ENCODE measurements at places on chromosomes 3 and 15. TPM values are rescaled to one million over a fixed set of nuclear protein-coding genes. Genes with fewer than 3 reads are reported as not detected.
A peak's percentile ranks its signal among the peaks of the same experiment; 100 is the strongest.

DNA sequence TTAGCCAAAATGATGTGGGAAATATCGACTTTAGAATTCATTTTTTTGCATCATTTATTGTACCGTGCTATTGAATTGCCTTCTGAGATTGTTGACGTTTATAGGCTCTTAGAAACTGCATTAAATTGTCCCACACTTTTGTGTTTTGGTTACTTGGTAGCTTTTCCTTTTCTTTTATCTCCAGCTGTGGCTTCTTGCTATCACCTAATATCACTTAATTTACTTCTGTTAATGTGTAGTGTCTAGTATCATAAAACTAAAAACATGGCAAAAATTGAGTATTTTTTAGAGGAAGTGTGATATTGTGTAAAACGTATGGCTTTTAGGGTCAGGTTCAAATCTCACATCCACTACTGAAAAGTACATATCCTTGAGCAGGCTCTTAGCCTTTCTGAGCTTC, 11.2 kb downstream of the TMOD3 start:
- H3K36me3 ChIP-seq: no peaks in the 10 kb centered on the region
- H3K27ac ChIP-seq: no peak overlapping the region
- H3K4me1 ChIP-seq: peaks cover 82% of the 10 kb centered on the region
- no peak for DNase-seq
- no peaks in the 10 kb centered on the region for H3K27me3 ChIP-seq
- H3K4me3 ChIP-seq: no peak overlapping the region

GRCh38 chr3:5806192-5806591, 618.7 kb downstream of the EDEM1 start:
- no peaks in the 10 kb centered on the region for H3K4me1 ChIP-seq
- no peaks in the 10 kb centered on the region for H3K27me3 ChIP-seq
- DNase-seq: no peak
- H3K27ac ChIP-seq: no peak overlapping the region
- H3K36me3 ChIP-seq: no peaks in the 10 kb centered on the region
- no peak overlapping the region for H3K4me3 ChIP-seq

- H3K4me1 ChIP-seq: peaks cover 60% of the 10 kb centered on the region
- H3K36me3 ChIP-seq: peaks cover 8% of the 10 kb centered on the region
- no peak for DNase-seq
- no peak overlapping the region for H3K27ac ChIP-seq
Observed at GRCh38 chr3:177772908-177773557, 575.8 kb upstream of the TBL1XR1 start.

GRCh38 chr3:188486126-188486525, 332.2 kb downstream of the LPP start:
- no peaks in the 10 kb centered on the region for H3K27me3 ChIP-seq
- H3K4me3 ChIP-seq: peak overlapping the region; percentile 7
- peaks cover 32% of the 10 kb centered on the region for H3K36me3 ChIP-seq
- peaks cover 71% of the 10 kb centered on the region for H3K4me1 ChIP-seq

GRCh38 chr3:139935016-139935865, at the start of gene CLSTN2:
TSS of gene CLSTN2 (plus strand) at chr3:139935185.
- peak within 1 kb of the TSS; percentile 91 for H3K4me3 ChIP-seq
- no peaks in the 10 kb centered on the region for H3K27me3 ChIP-seq
- peaks cover 30% of the 10 kb centered on the region for H3K4me1 ChIP-seq
- peaks cover 2% of the 10 kb centered on the region for H3K36me3 ChIP-seq

DNA sequence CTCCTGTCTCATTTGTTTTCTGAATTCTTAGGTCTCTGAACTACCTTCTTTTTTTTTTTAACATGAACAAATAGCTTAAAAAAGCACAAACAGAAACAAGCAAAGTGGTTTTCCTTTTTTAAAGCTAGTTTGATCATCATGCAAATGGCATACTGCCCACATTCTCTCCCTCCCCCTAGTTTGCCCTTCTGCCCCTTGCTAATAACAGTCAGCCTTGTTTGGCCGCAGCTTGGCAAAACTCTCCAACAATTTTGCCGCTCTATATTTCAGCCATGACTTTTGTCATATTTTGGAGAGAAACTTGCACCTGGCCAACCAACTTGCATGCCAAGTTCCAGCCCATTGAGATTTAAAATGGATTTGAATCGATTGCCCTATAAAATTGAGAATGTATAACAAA, 666.0 kb upstream of the NR2F2 start:
- no peak for DNase-seq
- H3K4me3 ChIP-seq: no peak overlapping the region

Gene NUP210
- 1.5 TPM for total RNA-seq

DNA sequence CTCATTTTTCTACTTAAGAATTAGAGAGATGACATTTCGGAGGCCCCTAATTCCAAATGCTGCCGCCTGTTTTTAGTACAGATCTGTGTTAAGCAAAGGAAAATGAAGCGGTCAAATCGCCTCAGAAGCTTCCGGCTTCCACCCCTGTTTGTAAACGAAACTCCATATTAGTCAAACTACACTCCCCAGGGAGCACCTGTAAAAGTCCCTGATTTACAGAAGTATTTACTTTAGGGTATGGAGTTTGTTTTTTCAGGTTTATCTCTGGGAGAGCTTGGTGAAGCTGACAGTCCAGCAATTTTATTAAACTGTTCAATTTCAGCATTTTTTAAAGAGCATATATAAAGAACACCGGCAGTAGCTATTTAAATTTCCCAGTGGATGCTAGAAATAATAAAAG, 319.8 kb downstream of the FHIT start:
- no peak overlapping the region for H3K27ac ChIP-seq
- H3K36me3 ChIP-seq: no peaks in the 10 kb centered on the region
- H3K4me3 ChIP-seq: no peak overlapping the region
- peaks cover 7% of the 10 kb centered on the region for H3K4me1 ChIP-seq
